Lung (tissue), 17 donors: ENCODE measurements at places on chromosomes 5 and 9. TPM values are rescaled to one million over a fixed set of nuclear protein-coding genes. Genes with fewer than 3 reads are reported as not detected.

GLDC gene
- polyA plus RNA-seq = 0.42 TPM

PNPLA7 gene
- 8.8 TPM for polyA plus RNA-seq

NR2F1-AS1 gene
- 12.9 TPM for polyA plus RNA-seq

NRARP gene
- 6.4 TPM for polyA plus RNA-seq

PDZD2 gene
- polyA plus RNA-seq = 16.2 TPM

IL5 gene
- not detected for polyA plus RNA-seq

KIF24 gene
- 0.63 TPM for polyA plus RNA-seq

SPINK13 gene
- polyA plus RNA-seq = not detected

OBP2A gene
- not detected for polyA plus RNA-seq
